ENCODE measurements at places on chromosomes 12 and 14. TPM values are rescaled to one million over a fixed set of nuclear protein-coding genes. Genes with fewer than 3 reads are reported as not detected.

GRCh38 chr14:30005114-30005808, 77.6 kb upstream of the PRKD1 start:
- DNase-seq: peak; percentile 80

DNA sequence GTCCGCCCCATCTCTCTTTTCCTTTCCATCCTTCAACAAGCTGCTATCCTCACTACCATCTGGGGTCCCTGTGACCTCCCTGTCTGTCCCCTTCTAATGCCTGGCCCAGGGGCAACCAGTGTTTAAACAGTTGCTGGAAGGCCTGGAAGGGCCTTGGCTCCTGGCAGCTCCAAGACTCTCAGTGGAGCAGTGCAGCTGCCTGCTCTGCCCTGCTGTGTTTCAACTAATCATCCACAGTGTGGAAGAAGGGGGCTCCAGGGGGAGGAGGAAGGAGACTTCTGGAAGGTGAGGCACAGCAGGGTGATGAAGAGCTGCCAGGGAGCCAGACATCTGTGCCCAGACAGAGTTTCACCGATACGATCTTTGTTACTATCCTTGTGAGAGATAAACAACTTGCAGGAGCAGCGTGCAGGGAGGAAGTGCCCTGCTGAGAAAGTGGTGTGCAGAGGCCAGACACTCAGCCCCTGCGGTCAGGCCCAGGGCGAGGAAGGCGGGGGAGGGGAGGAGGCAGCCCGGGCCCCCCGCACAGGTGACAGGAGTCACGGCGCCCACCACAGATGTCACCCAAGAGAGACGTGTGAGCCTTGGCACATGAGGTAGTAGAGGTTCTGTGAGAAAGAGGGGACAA, 1061.8 kb downstream of the BCL11B start:
- peak; percentile 43 for DNase-seq

DNA sequence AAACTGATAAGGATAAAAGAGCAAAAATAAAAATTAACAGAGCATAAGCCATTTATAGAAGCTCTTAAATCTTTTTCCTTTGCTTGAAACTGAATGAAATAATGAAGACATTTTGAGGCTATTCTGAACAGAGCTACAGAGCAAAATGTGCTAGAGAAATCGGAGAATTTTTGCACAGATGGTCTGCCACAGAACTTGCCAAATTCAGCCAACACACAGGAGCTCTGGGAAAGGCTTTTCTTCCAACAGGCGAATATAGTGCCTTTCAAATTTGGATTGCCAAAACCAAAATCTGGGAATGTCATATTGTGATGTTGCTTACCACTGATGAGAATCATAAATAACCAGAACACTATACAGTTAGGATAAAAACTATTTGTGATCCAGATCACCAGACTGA, 406.3 kb downstream of the RPL10L start:
- no peak for DNase-seq

The GPR84 gene
- not detected for total RNA-seq

- DNase-seq: peak; percentile 71
Measured at GRCh38 chr12:128969480-128970055, 116.3 kb downstream of the GLT1D1 start.
